ENCODE measurements at places on chromosomes 7 and 10.
A peak's percentile ranks its signal among the peaks of the same experiment; 100 is the strongest.

GRCh38 chr7:99840136-99840869 is 12.5 kb downstream of the CYP3A43 start:
- ATAC-seq: peak; percentile 53

- ATAC-seq: no peak
Observed at GRCh38 chr10:8489823-8490222, 435.3 kb downstream of the GATA3 start.

GRCh38 chr10:43846968-43847367 is 198.3 kb upstream of the ZNF32 start:
- no peak for ATAC-seq

DNA sequence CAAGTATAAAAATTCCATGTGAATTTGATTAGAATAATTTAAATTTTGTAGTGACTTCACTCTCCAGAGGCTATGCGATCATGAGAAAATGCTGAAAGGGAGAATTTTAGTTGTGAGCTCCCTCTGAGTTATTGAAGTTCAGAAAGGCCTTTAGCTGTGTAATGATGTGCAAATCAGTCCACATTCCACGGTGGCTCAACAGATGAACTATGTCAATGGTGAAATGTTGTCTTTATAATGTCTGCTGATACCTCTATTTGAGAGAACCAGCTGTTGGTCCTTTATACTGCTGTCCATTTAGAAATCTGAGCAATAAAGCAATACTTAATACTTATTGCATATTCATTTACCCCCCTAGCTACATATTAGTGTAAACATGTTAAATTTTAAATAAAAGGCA is 7.1 kb upstream of the ITGB8 start:
- no peak for ATAC-seq

DNA sequence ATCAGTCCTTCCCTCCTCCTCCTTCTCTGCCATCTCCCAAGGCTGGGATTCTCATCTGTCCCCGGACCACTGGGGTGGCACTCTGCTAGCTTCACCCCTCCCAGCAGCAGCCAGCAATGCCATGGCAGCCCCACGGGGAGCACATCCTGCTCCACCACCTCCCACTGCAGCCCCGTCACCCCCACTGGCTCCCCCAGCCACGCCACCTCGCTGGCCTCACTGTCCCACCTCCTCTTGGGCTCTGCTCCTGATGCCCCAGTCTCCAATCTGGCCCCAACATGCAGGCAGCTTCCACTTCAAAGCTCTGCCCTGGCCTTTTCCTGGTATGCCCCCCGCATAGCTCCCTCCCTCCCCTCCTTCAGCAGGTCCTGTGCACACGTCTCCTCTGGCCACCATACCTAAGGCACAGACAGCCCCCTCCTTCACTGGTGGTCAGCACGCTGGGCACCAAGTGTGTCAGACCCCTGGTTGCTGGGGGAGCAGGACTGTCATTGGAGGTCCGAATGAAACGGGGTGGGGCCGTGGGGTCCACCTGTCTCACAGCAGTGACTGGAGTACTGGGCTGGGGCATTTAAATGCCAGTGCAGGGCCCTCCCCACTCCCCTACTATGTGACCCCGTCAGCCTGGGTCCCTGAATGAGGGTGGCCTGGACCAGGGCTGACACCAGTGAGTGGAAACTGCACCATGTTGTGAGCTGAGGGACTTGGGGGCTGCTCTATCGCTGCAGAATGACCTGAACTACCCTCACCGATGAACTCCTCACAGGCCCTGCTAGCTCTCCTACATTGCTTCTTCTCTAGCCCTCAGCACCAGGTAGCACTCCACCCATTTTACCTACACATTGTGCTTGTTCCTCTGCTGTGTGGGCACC is 38.7 kb downstream of the RASGEF1A start:
- no peak for ATAC-seq

DNA sequence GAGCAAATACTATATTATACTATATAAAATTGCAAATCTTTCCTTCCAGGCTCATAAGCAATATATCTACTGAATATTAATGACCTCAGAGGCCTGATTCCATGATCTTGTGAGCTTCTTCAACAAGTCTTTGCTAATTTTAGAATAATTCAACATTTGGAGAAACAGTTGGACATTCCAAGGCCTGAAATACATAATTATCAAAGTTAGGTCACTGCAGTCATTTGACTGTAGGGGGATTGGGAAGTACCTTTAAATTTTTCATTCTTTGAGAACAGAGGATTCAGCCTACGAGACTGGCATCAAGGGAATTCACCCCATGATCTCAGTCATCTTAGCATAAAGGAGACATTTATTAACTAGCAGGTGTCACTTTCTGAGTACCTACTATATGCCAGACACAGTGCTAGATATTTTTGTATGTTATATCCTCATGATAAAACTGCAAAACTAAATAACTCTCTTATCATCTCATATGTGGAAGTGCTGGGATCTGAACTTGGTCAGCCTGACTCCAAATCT is 85.4 kb downstream of the DOCK4 start:
- no peak for ATAC-seq

DNA sequence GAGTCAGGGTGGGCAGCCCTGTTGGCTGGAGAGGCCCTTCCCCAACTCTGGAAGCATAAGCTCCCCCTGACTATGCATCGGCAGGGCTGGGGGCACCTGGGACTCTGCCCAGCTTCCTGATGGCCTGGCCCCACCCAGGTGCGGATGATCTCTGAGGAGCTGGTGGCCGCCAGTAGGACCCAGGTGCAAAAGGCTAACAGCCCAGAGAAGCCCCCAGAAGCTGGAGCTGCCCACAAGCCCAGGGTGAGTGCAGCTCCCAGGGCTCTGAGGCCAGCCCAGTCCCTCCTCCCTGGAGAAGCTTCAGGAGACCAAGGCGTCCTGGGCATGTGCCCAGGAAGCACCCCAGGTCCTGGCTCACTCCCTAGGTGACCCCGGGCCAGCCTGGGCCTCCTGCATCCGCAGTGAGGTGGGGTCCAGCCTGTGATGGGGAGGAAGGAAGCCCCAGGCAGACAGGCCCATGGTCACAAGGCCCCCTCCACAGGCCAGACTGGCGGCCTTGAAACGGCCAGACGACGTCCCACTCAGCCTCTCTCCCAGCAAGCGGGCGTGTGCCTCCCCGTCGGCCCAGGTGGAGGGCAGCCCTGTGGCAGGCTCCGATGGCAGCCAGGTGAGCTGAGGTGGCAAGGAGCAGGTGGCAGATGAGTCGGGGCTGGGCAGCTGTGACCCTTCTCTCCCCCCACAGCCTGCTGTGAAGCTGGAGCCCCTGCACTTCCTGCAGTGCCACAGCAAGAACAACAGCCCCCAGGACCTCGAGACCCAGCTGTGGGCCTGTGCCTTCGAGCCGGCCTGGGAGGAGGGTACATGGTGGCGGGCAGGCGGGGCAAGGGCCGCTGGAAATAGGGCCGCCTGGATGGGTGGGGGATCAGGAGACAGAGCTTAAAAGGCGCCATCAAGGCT is 3.0 kb downstream of the LRWD1 start:
- no peak for ATAC-seq

Data from esophagus mucosa (tissue), 1 donor.